ENCODE measurements at places on chromosomes 1 and 21.

DNA sequence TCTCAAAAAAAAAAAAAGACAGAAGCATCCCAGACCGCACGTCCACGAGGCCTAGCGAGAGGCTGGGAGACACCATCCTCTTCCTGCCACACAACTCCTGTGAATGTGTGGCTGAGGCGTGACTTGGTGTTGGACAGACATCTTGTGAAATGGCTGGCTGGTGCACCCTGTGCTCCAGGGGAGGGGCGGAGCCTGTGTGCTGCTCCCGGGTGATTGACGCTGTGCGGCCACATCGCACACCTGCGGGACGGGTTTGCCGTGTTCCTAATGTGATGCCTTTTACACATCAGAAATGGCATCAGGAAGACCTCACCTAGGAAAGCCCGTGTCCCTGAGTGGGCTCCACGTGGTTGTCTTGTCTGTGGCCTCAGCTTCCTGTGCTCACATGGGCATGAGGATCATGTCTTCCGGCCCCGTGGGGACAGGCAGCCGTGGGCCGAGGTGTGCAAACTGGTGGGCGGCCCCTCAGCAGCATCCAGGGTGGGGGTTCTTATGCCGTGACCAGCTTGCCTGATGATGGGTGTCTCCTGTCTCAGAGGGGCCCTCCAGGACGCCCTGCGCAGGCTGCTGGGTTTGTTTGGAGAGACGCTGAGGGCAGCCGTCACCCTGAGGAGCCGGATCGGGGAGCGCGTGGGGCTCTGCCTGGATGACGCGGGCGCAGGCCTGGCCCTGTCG lies 64.4 kb downstream of the PCNT start:
- no peak for DNase-seq

DNA sequence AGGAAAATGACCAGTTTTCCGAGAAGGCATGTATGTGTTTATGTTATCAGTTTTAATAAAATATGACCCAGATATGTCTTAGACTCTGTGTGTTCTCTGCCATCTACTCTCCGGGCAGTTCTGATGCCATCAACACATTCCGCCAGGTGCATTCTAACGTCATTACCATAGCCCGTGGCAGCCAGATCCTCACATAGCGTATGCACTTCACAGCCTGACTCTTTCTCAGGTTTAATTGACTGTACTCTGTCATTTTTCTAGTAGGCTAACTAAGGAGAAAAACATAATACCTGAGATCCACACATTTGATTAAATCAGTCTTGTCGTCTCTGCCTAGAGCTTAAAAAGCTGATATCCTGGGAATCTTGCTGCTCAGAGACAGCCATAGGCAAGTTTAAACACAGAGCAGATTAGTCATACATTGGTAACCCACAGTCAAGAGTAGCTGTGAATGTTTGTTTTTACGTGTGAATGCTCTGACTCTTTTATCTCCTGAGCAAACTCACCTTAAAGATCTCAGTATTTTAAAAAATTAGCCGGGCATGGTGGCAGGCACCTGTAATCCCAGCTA lies 175.9 kb downstream of the GREM2 start:
- DNase-seq = no peak

DNA sequence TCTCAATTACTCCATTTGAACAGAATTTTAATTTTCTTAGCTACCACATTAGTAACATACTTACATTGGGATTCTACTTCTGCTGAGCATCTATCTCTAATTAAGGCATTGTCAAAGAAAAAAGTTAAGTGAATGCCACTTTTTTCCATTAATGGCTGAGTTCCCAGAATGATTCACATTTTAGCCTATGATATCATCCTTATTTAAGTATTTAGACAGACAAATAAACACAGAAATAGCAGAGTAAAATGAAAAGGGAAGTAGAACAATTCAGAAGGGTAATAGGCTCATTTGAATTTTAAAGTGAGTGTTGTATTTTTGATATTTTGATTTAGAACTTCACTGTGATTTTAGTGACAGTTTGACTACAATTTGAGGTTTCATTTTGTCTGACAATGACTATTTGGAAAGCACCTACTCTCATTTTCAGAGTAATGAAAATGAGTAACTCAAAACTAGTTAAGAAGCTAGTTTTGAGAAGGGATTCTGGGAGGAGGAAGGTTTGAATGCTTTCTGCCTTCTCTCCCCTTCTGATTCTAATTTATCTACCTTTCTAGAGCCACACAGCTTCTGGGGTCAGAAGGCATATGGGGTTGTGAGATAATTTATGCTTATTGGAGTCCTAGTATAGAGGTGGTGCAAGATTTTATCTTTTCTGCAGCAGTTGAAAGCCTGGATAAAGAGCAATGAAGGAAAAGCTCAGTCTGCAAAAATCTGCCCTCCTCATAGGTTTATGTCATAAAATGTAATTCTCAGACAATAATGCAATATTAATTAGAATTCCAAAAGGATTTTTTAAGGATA lies 15.5 kb downstream of the LYPLAL1 start:
- DNase-seq = no peak

DNA sequence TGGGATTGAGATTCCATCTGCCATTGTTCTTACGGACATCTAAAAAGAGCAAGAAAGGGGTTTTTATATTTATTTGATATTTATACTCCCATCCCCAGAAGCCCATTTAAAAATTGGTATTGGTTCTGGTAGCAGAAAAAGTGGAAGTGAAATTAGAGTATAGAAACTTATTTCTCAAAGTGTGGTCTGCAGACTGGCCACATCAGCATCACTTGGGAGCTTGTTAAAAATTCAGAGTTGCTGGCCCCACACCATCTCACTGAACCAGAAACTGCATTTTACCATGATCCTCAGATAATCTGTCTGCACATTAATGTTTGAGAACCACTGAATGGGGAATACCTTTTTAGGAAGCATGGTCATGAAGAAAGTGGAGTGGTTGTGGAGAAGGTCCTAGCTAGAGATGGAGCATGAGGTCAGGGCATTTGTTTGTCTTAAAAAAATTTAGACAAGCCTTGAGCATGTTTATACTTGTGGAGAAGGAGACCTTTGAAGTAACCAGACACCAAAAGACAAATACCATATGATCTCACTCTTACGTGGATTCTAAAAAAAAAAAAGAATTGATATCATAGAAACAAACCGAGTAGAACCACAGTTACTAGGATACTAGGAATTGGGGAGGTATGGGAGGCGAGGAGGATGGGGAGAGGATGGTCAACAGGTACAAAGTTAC lies 116.3 kb downstream of the ST6GALNAC3 start:
- no peak for DNase-seq

DNA sequence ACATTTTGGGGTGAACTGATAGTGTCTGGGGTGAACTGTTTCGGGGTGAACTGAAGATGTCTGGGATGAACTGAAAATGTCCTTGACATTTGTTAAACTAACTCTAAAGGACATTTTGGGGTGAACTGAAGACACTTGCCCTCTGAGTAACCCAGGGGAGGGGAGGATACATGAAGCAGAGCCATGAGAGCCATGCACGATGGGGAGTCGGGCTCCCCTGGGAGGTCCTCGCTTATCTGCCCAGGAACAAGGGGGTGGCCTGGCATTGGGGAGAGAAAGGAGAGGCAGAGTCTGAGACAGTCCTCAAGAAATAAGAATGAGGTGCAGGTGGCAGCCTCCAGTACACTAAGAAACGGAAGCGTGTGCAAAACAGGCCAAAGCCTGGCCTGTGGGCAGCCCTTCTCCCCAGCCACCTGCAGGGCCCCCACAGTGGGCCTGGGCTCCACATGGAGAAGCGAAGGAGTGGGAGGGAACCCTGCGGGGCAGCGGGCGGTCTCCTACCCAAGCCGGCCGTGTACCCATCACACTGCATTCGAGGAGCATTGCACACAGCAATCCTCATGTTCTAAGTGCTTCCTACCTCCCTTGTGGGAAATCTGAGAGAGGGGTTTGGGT lies 24.2 kb downstream of the RSPH1 start:
- DNase-seq = no peak

DNA sequence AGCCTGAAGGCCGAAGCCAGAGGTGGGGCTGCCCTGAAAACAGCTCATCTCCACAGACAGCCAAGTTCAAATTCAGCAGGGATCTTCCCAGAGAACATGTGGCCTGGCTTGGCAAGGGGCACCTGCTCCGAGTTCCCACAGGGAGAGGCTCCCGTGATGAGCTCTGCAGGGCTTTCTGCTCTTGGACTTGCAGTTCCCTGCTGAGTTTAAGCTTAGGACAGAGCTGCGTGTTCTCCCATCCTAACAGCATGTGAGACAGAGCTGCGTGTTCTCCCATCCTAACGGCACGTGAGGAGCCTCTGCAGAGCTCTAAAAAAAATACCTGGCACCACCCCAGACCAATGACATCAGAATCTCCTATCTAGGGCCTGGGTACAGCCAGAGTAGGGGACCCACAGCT lies 113.0 kb upstream of the VAMP3 start:
- no peak for DNase-seq

- no peak for DNase-seq
These were observed 66.4 kb upstream of the CASZ1 start for GRCh38 chr1:10862743-10863335.

- DNase-seq = no peak
These were observed 68.5 kb upstream of the PDE4B start for GRCh38 chr1:65724151-65724550.

- DNase-seq = no peak
These were observed 35.6 kb downstream of the HSPG2 start for GRCh38 chr1:21901473-21901847.

GRCh38 chr21:29242201-29242600 lies 56.5 kb upstream of the BACH1 start:
- DNase-seq = no peak

- DNase-seq = no peak
These were observed 52.3 kb upstream of the RAP1GAP start for GRCh38 chr1:21721295-21721985.

- no peak for DNase-seq
These were observed 13.8 kb downstream of the SLC35E2B start for GRCh38 chr1:1678581-1679380.

GRCh38 chr1:206911064-206911663 lies 10.6 kb downstream of the FCMR start:
- DNase-seq = no peak

GRCh38 chr1:64514197-64514765 lies 44.4 kb downstream of the CACHD1 start:
- DNase-seq = no peak

DNA sequence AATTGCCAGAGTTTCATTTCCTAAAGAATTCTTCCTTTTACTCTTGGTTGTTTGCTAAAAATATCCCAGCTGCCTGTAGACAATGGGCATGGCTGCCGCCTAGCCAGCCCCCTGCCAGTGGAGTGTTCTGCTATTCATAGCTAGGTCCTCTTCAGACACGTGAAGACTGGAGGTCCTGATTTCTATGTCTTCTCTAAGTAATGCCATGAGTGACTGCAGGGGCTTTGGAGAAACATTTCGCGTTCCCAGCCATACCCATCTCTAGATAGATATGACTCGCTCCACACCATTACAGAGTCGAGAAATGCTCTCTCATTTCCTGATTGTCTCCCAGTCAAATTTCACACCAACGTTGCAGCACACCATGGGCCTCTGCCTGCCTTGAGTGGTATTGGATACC lies 99.5 kb upstream of the BACE2 start:
- DNase-seq = no peak

DNA sequence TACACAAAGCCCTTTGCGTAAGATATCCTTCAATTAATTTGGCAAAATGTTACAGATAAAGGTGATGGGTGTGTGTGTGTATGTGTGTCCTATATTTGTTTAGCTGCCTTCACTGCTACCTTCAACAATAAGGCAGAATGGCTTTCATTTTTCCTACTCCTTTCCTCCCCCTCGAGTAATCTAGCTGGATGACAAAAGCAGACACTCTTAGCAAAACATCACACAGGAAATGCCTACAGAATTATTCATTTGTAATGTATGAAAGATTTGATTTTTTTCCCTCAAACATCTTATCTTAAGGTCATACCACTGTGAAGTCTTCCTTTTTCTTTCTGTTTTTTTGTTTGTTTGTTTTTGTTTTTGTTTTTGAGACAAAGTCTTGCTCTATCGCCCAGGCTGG lies 10.6 kb downstream of the PTPN22 start:
- DNase-seq = no peak

DNA sequence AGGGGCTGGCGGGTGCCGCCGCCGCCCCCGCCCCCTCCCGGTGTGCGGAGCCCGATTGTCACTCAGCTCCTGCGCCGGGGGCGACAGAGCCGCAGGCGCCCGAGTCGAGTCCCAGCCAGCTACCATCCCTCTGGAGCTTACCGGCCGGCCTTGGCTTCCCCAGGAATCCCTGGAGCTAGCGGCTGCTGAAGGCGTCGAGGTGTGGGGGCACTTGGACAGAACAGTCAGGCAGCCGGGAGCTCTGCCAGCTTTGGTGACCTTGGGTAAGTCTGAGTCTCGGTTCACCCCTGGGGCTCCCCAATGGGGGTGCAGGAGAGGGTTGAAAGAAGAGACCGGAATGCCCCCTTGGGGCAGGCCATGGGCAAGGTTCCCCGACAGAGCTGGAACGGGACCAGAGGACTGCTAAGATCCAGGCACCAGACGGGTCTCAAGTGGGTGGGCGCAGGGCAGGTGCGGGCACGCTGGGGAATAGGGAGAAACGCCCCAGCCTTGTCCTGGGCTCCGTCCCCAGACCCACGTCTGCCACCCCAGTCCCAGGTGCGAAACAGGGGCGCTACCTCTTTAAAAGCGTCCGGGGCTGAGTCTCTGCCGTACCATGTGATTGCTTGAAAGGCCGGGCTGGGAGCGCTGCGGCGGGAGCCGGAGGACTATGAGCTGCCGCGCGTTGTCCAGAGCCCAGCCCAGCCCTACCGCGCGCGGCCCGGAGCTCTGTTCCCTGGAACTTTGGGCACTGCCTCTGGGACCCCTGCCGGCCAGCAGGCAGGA lies at the start of gene ADORA1:
Gene ADORA1, plus strand, starts transcription at position 61 of the 765 bp plus-strand sequence. CDS start 1,116 bp downstream, outside the sequence.
- DNase-seq = no peak

DNA sequence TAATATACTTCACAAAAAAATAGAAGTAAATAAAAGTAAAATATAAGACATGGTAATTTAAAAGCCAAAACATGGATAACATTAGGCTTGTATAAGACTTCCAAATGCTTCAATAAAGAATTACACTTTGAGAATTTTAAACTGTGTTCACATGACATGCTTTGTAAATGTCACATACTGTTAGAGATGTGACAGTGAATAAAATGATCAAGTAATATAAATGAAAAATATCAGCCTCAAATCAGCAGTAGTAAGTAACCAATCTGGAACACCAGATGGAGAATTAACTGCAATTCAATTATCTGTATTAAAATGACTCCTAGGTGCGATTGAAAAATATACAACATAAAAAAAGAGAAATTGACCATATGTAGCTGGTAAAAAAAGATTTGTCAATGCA lies 1260.8 kb downstream of the BRINP3 start:
- no peak for DNase-seq

Measured in stimulated activated CD4-positive, alpha-beta T cell treated with anti-CD3 and anti-CD28 coated beads, Interleukin-1b, Interleukin-23, amount 100 ng/mL, for 1 hour (primary cell).